ENCODE measurements at places on chromosomes 12 and 14.

DNA sequence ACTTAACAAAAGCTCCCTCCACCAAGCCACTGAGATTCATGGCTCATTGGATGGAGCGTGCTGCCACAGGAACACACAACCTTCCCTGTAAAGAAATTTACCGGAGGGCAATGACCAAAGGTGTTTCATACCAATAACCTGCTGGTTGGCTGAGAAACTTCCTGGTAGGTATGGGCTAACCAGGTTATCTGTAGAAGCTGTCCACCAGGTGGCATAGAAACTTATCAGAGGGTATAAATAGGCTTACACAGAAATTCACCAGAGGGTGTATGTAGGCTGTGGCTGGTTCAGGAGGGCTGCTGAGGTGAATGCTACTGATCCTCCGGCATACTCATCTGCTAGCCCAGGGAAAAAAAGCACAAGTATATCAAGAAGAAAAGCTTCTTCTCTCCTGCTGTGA lies 27.1 kb upstream of the MTERF2 start:
- DNase-seq = no peak

DNA sequence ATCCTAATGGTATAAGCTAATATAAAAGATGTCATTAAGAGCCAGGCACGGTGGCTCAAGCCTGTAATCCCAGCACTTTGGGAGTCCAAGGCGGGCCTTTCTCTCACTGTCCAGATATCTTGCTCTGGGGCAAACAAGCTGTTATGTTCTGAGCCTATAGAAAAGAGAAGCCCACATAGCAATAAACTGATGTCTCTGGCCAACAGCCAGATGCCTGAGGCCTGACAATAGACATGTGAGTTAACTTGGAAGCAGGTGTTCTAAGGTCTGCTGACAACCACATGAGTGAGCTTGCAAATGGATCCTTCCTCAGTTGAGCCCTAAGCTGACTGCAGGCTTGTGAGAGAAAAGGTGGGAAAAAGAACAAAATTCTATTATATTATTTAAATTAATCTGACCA lies 25.0 kb downstream of the YAF2 start:
- no peak for DNase-seq

GRCh38 chr12:79453820-79454219 lies 236.9 kb downstream of the PAWR start:
- no peak for DNase-seq

DNA sequence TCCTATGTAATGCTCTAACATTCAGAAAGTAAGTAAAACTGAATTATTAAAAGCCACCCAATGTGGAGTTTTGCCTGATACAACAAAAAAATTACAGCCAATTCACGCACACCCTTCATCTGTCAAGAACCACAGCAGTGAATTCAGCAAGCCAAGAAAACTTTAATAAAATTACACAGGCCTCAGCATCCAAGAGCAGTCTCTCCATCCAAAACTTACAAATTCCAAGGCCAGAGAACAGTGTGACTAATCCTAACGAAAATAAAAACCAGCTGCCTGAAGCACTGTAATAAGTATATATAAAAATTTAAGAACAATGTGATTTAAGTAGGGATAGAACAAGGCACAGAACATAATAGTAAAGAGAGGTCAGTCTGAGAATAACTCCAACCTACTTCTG lies 54.2 kb downstream of the SIX6 start:
- no peak for DNase-seq
